A549 treated with Hydrocortisone at 1 μM for 4 hours (cell line): ENCODE measurements at places on chromosomes 6 and 20. TPM values are rescaled to one million over a fixed set of nuclear protein-coding genes. Genes with fewer than 3 reads are reported as not detected.

The ABHD16B gene
- 0.08 to 0.13 TPM in 2 of 5 replicates, not detected in the others for total RNA-seq

The PAX1 gene
- total RNA-seq = not detected in 5 replicates

The TXNDC5 gene
- 129 to 150 TPM (median 138 TPM) in 5 replicates for total RNA-seq

The MMP24OS gene
- total RNA-seq = 50.7 to 101 TPM (median 84.2 TPM) in 5 replicates

The HCK gene
- total RNA-seq = 0.09 to 0.13 TPM (median 0.11 TPM) in 5 replicates

The FKBP1C gene
- total RNA-seq = 1.8 to 2.4 TPM (median 2.1 TPM) in 5 replicates

The SLC16A10 gene
- 0.29 to 0.70 TPM (median 0.53 TPM) in 5 replicates for total RNA-seq

The SIM1 gene
- not detected in 5 replicates for total RNA-seq

The TCF15 gene
- total RNA-seq = not detected in 5 replicates
